ENCODE measurements at places on chromosomes 12 and 14.

GRCh38 chr12:21940549-21941505 is at the start of gene ABCC9:
TSS of gene ABCC9 (minus strand) at chr12:21941426. CDS start at chr12:21936674, 4,752 bp downstream.
- DNase-seq: no peak

DNA sequence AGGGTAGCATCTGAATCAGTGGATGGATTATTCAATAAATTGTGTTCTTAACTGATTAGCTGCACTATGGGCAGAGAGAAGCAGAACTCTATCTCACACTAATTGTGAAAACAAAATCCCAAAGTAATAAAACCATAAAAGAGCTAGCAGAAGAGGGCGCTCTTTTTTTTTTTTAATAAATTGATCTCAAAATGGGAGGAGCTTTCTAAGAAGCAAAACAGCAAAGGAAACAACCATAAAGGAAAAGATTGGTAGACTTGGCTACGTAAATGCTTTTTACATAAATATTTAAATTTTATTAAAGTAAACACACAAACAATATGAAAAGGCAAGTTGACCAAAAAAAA is 1.5 kb upstream of the TM7SF3 start:
- no peak for DNase-seq

DNA sequence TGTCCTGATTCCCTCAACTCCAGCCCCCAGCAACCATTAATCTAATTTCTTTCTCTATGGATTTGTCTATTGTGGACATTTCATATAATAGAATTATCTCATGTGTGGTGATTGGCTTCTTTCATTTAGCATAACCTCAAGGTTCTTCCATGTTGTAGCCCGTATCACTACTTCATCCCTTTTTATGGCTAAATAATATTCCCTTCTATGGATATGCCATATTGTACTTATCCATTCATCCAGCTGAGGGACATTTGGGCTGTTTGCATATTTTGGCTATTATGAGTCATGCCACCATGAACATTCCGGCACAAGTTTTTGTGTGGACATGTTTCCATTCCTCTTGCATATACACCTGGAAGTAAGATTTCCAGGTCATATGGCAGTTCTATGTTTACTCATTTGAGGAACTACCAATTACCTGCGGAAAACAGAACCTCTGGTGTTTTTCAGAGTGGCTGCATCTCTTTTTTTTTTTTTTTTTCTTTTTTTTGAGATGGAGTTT is 108.7 kb upstream of the MAP1LC3B2 start:
- DNase-seq: no peak

GRCh38 chr12:69123919-69124638 is 115.3 kb upstream of the CPSF6 start:
- no peak for DNase-seq

- no peak for DNase-seq
Measured at GRCh38 chr12:105205322-105206048, 30.5 kb downstream of the APPL2 start.

- no peak for DNase-seq
Measured at GRCh38 chr12:19706936-19707335, 267.6 kb downstream of the AEBP2 start.

- no peak for DNase-seq
Measured at GRCh38 chr12:11808931-11809330, 159.5 kb downstream of the ETV6 start.

DNA sequence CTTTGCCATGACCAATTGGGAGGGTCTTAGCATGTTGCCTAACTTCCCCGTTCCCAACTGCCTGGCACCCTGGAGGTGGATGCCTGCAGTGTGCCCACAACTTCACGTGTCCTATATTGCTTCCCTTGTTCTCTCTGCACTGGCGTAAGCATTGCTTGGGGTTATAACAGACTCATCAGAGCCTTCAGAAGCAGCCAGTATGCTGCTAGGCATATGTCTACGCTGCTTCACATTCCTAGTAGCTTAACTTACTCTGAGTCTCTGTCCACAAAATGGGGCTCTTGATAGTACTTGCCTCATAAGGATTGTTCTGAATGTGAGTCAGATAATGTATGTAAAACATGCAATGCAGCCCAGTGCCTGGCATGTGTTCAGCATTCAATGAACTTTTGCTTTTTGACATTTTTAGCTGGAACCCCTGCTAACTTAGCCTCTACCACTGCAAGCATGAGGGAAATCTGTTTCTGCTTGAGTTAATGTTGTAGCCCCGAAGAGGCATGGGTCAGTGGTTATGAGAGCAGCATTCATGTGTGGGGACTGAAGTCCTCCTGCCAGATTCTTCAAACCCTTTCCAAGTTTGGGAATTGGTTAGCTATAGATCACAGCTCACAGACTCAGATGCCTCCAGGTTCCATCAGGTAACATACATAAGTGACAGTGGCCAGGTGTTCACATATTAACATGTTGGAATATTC is 2.8 kb downstream of the SLC5A8 start:
- DNase-seq: no peak

DNA sequence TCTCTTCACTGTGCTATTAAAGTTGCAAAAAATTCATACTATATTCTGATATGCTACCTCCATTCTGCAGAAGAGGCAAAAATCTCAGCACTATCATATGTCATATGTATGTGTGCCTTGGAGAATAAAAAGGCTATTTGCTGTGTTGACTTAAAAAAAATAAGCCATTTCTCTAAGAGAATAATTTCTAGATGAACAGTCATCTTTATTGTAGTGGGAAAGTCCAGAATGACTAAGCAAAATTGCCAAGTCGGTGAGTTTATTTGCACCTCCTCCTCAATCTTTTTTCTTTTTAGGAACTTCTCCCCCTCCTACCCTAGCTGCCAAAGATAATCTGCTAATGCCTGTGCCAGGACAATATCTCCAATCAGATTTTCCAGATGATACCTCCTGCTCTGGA is 353.8 kb upstream of the FAR2 start:
- no peak for DNase-seq

DNA sequence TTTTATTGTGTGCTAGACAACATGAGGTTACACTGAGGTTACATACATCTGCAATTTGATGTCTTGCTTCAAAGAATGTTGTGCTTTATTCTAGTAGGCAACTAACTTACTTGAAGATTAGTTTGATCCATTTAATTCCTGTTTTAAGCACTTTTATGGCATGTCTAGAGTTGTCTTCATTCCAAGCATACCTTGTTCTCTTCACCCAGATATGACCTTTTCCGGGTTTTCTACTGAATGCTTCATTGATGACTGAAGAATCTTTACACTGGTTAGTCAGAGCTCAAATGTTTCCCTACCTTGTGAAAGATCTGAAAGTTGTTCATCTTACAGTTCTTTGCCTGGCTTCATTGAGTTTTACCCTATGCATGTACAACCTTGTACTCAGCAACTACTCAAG is 274.0 kb upstream of the KITLG start:
- DNase-seq: no peak

GRCh38 chr14:31752867-31753661 is 191.9 kb downstream of the NUBPL start:
- no peak for DNase-seq

DNA sequence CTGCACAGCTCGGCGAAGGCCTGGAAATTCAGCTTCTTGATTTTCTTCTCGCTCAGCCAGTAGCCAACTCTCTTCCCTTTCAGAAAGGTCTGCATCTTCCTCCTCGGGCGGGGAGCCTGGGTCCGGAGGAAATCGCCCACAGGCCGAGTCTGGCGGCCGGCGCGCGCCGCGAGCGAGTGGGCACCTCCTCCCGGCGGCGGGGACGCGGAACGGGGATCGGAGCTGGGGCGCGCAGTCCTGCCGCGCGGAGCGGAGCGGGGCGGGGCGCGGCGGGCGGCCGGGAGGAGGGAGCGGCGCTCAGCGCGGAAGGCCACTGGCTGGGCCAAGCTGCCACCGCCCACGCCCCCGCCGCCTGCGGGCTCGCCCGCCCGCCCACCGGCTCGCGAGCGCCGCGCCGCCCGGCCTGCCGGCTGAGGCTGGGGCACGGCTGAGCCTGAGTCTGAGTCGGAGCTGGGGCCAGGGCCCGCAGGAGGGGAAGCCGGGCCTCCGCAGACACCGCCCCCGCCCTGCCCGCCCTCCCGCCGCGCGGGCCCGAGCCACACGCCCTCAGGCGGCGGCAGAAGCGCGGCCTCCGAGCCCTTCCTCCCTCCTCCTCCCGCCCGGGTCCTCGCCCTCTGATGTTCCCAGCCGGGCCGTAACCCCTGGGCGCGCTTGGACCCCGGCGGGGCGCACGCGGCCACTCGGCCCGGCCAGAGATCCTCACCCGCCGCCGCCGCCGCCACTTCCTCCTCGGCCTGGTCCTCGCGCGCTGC is 480 bp downstream of the ITPK1 start:
- peak; percentile 75 for DNase-seq

DNA sequence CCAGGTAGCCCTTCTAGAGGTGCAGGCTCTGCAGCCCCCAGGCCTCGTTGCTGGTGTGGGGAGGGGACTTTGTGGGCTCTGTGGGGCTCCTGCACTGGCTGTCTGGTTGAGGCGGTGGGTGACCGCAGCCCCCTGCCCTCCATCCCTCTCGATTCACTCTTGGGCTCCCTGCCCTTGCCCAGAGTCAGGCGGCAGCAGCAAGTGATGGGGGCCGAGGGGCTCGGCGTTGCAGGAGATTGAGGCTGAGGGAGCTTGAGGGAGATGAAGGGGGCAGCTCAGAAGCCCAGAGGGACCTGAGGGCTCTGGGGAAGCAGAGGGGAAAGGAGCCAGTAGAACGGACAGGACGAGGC is 9.5 kb upstream of the LRTM2 start:
- DNase-seq: no peak

Measured in T-helper 22 cell (primary cell).